NCI-H1436 (cell line): ENCODE measurements at places on chromosomes 5 and 9.

DNA sequence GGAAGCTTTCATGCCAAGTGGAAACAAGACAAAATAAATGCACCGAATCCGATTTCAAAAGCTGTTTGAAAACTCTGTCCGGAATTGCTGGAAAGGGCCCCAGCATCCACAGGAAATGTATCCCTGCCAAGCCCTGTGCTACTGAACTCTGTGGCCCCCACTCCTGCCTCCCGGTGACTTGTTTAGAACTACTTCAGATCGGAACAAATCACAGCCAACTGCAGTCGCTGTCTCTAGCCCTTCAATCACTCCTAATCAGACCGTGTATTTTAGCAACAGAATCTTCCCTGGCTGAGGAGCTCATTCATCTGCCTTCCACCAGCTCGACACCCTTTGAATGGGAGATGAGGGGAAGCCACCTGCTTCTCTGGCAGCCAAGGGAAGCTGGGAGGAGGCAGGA, 94.1 kb downstream of the KCNIP1 start:
- DNase-seq = no peak

DNA sequence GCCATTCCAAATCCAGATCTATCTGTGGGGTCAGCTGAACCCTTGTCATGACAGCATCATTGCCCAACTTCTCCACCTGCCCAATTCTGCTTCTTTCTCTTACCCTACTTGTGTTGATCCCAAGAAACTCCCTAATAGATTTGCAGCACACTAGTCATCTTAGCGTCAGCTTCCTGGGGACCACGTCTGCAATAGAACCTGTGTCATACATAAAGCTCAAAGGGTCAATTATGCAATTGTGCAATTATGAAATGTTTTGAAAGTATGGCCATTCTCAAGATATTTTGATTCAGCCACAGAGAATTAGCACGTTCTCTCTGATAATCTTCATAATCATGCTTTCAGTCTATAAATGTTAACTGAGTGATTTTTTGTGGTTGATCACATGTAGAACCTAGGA, 87.4 kb upstream of the PAPPA start:
- DNase-seq = no peak

GRCh38 chr5:128007939-128008338, 75.6 kb upstream of the SLC12A2 start:
- DNase-seq = no peak

DNA sequence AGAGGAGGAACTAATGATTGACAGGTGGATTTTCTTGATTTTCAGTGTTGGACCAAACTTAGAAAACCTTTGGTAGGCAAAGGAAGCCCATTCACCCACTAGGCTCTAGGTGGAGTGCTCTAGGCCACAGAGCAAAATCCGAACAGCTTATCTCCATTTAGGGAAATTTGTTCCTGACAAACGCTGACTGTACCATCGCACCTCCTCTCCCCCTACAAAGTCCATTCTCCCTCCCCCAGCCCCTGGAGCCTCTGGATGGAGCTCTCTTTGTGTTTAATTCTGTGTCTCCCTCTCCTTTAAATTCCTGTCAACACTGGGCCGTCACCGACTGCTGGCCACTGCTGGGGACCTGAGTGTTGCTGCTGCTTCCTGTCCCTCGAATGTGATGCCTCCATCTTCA, 350.1 kb upstream of the IRX2 start:
- no peak for DNase-seq

DNA sequence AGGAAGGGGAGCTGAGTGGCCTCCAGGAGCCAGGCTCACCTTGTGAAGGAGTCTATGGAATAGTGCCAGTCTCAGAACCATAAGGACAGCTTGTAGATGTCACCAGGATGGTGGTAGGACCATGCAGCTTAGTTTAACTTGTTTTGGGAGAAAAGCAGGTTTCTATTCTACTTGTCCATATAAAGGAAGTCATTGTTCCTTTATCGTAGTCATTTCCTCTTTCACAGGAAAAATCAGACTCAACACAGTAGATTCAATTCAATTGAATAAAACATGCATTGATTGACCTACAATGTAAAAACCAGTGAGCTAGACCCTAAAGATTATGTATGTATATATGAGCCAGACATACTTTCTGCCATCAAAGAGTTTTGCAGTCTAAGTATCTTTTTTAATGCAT, 53.3 kb downstream of the MEGF10 start:
- DNase-seq = no peak

DNA sequence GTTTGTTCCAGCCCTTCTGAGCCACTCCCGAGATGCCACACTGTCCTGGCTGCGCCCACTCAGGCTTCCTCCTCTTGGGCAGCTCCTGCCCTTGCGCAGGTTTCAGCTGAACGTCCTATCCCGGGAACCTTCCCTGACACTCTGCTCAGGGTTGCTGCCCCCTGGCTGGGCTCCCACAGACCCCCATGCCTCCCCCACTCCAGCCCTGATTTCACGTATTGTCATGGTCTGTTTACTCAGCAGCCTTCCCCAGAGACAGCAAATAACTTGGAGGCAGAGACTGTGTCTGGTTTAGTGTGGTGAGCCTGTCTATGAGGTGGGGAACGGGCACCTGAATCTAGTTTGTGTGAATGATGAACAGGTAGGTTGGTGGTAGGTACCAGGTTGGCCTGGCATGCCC, 40.4 kb downstream of the LMX1B start:
- no peak for DNase-seq

DNA sequence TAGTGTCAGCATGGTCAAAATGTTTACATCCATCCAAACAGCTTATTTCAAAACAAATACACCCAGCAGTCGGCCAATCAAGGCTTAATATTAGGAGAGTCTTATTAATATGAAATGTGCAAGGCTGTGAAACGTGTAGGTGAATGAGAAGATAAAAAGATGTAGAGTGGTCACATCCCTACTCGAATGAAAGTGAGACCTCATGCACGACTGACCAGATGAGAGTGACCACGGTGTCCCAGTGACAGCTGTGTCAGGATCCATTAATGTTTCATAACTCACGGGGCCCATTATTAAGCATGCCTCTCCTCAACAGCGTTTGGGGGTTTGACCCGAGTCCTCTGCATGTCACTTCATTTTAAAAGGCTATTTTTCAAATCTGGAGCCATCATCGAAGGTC, 39.4 kb upstream of the SSBP2 start:
- DNase-seq = no peak

DNA sequence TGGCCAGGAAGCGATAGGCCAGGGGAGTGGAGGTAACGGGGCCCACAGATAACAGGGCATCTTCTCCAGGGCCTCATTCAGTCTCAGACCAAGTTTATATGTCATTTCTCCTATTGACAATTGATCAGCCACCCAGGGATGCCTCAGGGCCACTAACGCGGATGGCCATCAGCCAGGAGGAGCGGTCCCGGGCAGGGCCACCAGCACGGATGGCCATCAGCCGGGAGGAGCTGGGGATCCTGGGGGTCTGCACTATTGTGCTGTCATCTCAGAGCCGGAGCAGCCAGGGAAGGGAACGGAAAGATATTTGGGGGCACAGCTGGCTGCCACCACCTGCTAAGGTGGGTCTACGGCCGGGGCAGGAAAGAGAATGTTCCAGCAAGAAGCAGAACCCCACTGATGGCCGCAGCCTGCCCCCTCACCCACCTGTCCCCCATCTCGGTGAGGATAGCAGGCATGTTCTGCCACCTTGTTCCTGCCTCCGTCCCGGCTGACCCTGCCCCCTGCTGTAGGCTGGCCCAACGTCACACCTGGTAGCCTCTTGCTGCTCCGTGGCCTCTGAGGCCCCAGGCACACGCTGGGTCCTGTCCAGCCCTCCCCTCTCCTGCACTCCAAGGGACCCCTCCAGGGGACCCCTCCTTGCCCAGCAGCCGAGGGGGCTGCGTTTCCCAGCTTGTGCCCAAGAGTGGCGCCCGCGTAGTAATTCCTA, 21.5 kb upstream of the UBAC1 start:
- DNase-seq = no peak

GRCh38 chr5:140111859-140112551, 1.9 kb upstream of the PURA start:
- no peak for DNase-seq

DNA sequence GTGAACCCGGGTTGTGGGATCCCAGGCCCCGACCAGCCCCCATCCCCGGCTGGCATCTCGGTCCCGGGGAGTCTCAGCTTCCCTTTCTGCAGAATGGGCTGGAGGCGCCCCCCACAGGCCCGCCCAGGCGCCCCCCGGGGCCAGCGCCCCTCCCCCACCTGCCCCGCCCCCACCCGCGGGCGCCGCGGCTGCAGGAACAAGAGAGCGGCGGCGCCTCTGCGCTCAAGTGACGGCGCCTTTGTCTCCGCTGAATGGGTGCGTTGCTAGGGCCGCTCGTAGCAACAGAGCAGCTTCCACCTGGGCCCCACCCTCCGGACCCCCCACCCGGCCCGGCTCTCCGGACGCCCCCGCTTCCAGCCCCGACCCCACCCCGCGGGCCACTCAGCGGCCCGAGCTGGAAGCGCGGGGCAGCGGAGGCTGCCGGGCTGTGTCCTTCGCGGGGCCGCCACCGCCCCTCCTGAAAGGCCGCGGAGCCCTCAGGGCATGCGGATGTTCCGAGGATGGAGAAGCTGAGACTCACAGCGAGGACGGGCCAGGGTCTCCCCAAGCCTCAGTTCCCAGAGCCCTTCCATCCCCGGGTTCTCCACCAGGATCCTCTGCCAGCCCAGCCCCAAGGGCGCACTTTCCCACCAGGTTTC, 27.5 kb downstream of the ADGRD2 start:
- DNase-seq = peak; percentile 57

DNA sequence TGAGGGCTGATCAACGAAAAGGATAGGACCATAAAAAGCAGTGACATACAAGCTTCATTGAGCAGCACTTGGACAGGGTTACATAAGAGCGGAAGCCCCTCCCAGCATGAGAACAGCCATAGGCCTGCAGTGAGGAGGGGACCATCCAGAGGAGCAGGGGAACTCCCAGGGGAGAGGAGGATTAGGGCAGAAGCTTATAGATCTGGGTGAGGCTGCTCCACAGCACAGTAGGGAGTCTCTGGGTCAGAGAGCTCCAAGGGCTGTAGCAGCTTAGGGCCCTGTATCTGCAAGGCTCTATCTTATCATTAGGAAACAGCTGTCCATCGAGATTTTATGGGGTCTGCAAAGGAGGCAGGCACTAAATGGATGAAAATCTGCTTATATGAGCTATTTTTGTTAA, 186.6 kb downstream of the DOCK8 start:
- no peak for DNase-seq

DNA sequence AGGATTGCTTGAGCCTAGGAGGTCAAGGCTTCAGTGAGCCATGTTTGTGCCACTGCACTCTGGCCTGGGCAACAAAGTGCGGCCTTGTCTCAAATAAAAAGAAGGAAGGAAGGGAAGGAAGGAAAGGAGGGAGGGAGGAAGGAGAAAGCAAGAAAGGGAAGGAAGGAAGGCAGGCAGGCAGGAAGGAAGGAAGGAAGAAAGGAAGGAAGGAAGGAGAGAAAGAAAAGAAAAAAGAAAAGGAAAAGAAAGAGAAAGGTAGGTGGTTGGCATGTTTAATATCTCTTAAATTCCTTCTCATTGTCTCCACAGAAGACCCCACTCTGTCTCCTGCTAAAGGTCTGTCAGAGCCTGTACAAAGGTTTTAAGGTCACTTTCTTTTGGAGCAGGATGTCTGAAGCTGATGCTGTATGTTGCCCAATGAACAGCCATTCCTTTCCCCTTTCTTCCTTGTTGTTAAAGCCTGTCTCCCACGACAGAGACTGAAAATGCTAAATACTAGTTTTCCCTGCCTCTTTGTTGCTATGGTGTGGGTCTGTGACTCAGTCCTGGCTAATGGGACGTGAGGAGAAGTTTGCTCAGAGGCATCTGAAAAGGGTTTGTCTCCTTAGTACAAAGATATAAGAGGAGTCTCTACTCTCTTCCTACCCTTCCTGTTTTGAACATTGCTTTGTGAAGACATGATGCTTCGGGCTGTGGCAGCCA, 213.3 kb downstream of the PCSK1 start:
- no peak for DNase-seq

- no peak for DNase-seq
Measured at GRCh38 chr5:152274224-152274623, 130.9 kb downstream of the NMUR2 start.

DNA sequence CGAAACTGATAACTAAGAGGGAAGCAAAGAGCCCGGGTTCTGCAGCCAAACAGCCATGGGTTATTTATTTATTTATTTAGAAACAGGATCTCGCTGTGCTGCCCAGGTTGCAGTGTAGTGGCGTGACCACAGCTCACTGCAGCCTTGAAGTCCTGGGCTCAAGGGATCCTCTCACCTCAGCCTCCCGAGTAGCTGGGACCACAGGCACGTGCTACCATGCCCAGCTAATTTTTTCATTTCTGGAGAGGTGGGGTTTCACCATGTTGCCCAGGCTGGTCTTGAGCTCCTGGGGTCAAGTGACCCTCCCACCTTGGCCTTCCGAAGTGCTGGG, 24.1 kb downstream of the NDUFA8 start:
- DNase-seq = no peak

DNA sequence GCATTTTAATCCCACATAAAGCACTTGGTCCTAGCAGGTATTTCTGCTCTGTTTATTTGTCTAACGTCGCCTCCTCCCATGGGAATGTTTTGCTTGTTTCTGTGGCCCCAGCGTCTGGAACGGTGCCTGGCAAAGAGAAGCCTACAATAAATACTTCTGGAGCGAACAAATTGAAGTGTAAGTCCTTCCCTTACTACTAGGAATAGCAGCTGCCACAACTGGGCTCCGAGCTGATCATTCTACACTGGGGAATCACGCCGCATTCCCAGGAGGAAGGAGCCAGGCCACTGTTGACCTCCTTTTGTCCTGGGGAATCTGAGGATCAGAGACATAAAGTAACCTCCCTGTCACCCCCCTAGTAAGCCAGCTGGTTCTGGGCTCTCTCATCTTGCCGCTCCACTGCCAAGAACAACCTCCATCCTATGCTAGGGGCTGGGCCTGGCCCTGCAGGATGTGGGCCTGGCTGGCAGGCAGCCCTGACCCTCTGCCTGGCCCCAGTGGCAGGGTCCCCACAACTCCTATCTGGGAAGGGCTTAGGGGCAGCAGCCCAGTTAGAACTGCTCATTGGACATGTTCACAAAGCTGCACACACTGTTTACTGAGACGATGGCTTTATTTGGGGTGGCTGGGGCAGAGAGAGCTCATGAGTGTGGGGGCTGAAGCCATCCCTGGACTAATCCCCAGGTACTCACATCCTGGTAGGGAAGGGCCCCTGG, 82.8 kb downstream of the GTF3C4 start:
- DNase-seq = no peak

GRCh38 chr5:32299059-32299677, 13.6 kb downstream of the MTMR12 start:
- DNase-seq = no peak

DNA sequence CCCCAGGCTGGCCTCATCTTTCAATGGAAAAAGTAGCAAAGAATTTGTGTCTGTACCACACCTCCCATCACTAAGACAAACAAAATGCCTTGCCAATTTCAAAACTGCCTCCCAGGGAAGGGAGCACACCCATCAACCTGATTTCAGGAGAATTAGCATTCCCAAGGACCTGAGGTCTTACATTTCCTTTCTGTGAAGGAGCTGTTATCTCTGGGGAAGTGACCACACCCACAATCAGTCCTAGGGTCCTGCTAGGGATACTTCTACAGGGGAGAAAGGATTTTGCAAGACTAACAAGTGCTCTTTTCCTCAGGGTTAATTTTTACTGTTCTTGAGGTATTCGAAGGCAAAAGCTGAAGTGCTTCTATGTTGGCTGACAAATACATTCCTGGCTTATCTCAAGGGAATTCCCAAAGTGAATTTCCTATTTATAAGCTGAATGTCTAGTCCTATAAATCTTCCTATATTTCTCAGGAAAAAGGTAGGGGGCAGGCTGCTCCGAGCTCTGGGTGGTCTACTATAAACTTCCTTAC, 97.4 kb upstream of the ITGA1 start:
- no peak for DNase-seq

- peak; percentile 1 for DNase-seq
Measured at GRCh38 chr9:5947912-5948311, 57.2 kb downstream of the MLANA start.

GRCh38 chr5:153043886-153044285, 446.6 kb upstream of the GRIA1 start:
- no peak for DNase-seq
